Skin of body (tissue), 3 donors: ENCODE measurements at places on chromosomes 6 and 20.
A peak's percentile ranks its signal among the peaks of the same experiment; 100 is the strongest.

GRCh38 chr6:10534419-10534762, 13.2 kb downstream of the GCNT2 start:
- DNase-seq = no peak

GRCh38 chr6:30135147-30135546, 793 bp upstream of the TRIM40 start:
- no peak for DNase-seq

- DNase-seq = peak; percentile 25
Measured at GRCh38 chr6:56491606-56492328, 150.9 kb downstream of the DST start.

DNA sequence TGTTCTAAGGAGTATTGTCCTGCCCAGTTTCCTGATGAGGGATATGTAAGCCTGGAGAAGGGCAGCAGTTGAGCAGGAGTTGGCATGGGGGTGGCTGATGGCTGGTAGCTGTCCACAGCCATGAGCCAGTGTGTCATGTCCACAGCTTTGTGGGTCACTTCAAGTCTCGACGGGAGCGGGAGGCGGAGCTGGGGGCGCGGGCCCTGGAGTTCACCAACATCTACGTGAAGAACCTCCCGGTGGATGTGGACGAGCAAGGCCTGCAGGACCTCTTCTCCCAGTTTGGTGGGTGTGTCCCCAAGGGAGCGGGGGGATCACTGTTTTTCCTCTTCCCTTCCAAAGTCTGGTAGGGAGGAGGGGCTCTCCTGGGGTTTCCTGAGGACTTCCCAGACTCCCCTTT, 8.9 kb downstream of the PABPC1L start:
- DNase-seq = no peak

- no peak for DNase-seq
Measured at GRCh38 chr6:139529420-139529819, 155.0 kb upstream of the CITED2 start.

DNA sequence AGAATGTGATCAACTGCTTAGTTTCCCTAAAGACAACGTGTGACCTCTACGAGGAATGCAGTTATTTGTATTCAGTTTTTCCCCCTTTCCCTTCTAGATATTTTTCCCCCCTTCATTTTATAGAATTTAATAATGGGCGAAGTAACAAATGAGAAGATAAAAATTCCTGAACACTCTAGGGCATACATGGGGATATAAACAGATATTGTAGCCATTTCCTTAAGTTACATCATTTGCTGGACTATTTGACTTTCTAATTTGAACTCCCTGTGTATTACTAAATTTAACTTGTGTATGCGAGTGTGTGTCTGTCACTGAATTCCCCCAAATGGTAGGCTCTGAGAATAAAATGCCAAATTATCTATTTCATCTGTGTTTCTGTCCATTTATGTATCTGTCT, 99.0 kb upstream of the ZFP64 start:
- DNase-seq = no peak

DNA sequence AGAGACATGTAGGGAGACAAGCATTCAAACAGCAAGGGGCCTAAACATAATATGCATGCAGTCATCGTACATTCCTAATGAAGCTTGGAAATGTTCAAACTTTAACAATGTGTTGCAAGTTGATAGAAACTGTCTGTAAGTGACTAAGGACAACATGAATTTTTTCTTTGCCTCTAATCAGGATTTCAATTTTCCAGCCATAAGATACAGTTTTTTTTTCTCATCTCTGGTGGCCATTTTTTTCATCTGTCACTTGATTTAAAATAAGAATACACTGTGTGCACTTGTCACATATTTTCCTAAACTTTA, 22.2 kb upstream of the MTRF1L start:
- no peak for DNase-seq

GRCh38 chr6:34412016-34412415, 13.9 kb downstream of the RPS10 start:
- no peak for DNase-seq

- DNase-seq = no peak
Measured at GRCh38 chr6:34000281-34000680, 145.6 kb downstream of the GRM4 start.

DNA sequence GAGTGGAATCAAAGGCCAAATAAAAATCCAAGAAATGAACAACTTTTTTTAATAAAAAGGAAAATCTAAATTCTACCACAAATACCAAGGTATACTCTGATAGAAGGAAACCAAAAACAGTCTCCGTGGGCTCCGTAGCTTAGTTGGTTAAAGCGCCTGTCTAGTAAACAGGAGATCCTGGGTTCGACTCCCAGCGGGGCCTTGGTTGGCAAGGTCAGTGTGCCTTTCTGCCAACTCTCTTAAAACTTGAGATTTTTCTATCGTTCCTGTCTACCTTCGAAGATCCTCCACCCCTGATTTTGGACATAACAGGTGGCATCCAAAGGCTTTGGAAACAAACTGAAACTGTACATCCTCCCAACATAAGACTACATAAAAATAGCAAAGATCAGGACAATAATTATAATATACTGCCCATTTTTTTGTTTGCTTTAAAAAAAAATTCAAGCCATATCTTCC, 197.9 kb downstream of the TRIM27 start:
- DNase-seq = no peak

DNA sequence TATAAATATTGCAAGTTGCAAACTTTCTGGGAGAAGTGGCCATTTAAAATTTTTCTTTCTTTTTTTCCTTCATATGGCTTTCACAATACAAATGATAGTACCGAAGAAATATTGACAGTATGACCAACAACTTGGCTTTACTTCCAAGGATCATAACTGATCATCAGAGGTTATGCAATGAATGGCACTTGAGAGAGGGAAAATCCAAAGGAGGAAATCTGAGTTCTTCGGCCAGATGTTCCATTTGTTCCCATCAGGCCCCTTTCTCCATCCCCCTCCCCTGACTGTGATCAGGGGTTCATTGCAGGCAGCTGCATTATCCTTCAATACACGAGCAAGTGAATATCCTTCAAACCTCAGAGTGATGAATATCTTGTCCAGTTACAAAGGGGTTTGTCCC, 130.0 kb upstream of the UST start:
- DNase-seq = peak; percentile 76

GRCh38 chr6:101429270-101429669, 35.8 kb downstream of the GRIK2 start:
- DNase-seq = no peak

DNA sequence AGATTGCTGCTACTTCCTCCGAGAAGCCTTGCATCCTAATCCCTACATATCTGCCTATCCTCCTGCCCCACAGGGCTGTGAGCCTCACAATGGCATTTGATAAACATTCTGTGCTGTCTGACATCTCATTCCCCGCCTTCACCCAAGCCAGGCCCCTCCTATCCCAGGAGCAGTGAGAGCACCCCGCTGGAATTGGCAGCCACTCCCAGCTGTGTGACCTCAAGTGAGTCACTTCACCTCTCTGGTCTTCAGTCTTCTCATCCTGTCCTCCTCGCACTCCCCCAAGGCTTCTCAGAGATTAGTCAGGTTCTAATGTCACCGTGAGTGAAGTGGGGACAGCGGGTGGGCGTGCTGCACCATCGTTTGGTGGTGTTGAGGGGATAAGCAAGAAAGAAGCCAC, 81.7 kb downstream of the CDH22 start:
- DNase-seq = no peak

- DNase-seq = peak; percentile 11
Measured at GRCh38 chr6:169837529-169838250, 86.3 kb downstream of the ERMARD start.

DNA sequence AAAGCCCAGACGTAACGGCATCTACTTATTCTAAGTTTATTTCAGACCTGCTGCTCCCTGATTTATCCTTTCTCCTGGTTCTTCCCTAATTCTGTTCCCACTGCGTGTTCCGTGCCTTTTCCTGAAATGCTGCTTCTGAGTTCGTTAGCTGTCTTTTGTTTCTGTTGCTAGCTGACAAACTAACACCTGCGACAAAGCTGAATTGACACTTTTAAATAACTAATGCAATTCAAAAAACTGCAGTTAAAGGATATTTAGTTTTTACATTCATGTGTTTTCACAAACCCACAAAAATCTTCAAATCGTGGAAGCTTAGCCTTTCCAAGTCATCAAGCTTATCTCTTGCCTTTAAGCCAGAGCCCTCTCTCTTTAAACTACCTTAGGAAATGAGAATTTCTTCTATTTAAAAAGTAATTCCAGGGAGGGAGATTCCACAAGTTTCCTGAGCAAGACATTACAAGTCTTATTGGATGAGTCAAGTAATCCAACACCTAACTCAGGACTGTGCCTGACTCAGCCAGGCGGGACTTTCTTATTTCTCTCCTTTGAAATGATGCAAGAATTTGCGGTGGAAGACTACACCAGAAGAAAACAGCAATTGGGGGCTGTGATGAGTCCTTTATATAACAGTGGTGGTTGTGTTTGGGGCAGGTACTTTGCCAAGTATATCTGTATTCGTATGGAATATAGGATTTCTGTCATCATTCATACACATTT, 6.3 kb downstream of the ADTRP start:
- DNase-seq = no peak

DNA sequence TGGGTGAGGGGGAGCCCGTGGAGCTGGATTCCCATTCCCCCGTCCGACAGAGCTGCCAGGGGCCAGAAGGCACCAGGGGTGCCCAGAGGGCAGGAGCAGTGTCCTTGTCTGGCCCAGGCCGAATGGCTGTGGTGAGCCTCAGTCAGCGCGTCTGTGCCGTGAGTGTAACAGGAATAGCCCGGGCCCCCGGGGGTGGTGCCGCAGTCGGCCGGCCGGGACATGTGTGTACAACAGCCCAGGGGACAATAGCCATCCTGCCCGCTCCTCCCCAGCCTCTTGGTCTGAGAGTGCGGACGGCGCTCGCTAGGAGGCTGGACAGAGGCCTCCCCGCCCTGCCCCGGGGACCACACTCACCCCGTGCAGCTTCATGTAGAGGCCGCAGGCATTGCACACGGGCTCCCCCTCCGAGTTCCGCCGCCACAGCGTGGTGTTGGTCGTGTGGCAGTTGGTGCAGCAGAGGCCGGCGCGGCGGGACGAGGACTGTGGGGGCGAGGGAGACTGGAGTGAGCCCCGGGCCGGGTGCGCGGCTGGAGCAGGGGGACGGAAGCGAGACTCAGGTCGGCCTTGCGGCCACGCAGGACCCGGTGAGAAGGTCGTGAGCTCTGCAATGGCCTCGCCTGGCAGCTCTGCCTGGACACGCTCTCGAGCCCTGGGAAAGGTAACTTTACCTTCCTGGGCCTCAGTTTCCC, 9.6 kb downstream of the GATA5 start:
- no peak for DNase-seq

DNA sequence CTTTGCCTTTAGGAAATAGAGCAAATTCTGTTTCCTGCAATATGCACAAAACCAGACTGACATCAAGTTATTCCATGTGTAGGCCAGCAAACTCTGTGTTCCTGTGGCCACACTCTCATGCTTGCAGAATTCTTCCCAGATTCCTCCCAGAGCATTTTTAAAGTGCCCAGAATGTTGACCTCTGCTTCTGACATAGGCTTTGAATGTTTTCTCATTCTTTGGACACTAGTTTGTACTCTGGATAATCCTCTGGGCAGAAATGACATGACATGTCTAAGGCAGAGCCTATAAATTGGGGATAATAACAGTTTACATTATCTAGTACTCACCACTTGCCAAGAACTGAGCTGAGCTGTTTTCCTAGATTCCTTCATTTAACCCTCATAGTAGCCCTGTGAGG, 9.2 kb upstream of the EFHC1 start:
- DNase-seq = no peak

DNA sequence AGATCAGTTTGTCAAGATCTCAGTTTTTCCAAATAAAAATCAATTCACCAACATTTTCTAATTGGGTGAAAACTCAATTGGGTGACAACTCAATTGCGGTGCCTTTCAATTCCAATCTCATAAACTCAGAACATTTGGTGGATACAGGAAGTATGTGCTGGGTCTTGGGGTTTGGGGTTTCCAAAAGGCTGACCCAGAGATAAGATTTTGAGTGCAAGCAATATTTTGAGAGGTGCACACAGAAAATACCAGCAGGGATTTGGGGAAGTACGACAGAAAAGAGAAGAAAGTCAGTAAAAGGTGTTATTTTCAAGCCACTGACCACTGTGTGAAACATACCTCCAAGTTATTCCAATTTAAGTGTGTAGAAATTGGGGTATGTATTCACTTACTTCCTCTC, 258.0 kb downstream of the PHACTR1 start:
- DNase-seq = no peak

GRCh38 chr20:59452856-59453255, 151.5 kb upstream of the PHACTR3 start:
- no peak for DNase-seq

DNA sequence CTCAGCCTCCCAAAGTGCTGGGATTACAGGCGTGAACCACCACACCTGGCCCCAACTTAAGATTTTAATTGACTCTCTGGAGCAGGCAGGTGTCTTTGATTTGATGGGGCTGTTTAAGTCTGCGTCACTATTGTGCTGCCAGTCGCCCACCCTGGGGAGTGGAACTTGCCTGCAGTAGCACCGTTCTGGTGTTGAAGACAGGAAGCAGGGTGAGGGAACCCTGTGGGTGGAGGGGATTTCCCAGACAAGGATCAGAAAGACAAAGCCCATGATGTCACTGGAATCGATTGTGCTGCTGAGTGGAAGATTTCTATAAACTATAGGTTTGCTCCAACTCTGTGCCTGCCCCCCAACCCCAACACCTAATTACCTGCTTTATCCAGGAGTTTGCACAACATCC, 11.0 kb downstream of the ALDH8A1 start:
- DNase-seq = no peak

- DNase-seq = peak; percentile 2
Measured at GRCh38 chr6:52724406-52725121, 38.7 kb downstream of the GSTA2 start.

DNA sequence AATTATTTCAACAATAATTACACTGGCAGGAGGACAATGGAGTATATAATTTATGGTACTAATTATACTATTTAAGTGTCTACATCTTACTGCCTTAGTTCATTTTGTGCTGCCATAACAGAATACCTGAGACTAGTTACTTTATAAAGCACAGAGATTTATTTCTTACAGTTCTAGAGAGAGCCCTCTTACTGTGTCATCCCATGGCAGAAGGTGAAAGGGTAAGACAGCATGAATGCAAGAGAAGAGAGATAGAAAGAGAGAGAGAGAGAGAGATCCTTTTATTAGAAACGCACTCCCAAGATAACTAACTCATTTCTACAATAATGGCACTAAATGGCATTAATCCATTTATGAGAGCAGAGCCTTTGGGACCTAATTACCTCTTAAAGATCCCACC, 314.7 kb downstream of the EPM2A start:
- DNase-seq = no peak

DNA sequence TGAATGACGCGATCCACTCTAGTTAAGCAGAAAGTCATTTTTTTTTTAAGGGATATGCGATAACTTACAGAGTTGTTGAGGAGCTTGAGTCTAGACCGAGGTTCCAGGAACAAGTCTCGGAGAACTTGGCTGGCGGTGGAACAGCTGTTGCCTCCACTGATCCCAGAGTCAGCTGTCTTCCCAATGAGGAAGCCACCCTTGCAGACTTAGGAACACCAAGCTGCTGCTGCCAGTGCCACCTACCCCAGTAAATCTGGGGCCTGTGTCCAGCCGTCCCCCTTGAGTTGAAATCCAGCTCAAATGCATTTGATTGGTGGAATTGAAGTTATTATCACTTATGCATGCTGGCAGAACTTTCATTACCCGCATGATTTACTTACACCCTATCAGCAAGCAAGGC, 6.7 kb downstream of the PFDN4 start:
- no peak for DNase-seq
